H1 (cell line): ENCODE measurements at places on chromosomes 5 and 9.

GRCh38 chr5:90424245-90424644 lies 14.7 kb upstream of the CETN3 start:
- DNase-seq, result no peak

- no peak for DNase-seq
Observed at GRCh38 chr9:129108083-129108804, 2.3 kb downstream of the CRAT start.

- no peak for DNase-seq
Observed at GRCh38 chr5:5539590-5539989, 117.1 kb downstream of the ICE1 start.

GRCh38 chr9:130142641-130143040 lies 29.6 kb upstream of the NCS1 start:
- DNase-seq, result no peak

DNA sequence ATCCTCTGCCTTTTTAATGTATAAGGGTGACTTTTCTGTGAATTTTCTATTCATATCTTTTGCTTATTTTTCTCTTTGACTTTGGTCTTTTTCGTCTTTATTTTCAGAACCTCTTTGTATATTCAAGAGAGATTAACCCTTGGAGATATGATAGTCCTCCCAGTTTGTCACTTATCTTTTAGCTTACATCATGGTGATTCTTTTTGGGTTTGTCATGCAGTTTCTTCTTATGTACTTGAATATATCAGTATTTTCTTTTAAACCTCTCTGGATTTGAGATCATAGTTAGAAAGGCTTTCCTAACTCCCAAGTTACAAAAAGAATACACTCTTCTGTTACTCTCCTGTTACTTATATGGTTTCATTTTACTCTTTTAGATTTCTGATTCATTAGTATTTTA lies 27.5 kb upstream of the GPR21 start:
- DNase-seq, result no peak
